ENCODE measurements at places on chromosomes 3 and 15.

DNA sequence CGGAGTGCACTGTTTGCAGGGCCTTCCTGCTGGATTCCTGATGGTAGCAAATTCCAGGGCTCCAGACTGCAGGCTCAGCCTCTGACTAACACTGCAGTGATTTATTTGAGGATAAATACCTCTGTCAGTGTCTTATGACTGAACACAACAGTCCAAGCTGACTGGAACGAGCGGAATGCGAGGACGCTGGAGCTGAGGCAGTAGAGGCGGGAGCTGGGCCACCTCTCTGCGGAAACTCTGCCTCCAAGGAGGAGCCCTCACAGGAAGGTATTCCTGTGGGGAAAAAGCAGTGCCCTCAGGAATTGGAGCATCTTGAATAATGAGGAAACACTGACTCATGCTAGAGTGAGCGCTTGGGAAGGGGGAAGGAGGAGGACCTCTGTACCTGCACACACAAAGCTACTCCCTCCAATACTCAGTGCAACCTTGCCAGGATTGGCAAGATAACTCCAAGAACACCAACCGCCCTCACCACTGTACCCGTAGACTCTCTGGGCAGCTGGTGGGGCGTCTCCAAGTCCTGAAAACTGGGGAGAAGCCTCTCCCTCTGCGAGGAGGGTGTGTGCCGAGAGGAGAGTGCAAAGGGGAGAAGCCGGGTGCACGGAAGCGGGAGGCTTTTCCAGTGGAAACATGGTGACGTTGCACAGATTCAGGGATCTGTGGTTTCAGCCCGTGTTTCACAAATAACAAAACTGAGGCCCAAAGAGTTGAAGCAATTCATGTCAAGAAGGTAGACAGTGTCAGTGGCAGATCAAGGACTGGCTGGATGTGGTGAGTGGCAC, 43.0 kb downstream of the VGLL4 start:
- DNase-seq = peak; percentile 49

GRCh38 chr15:56017920-56018319, 24.5 kb upstream of the NEDD4 start:
- no peak for DNase-seq

- no peak for DNase-seq
Measured at GRCh38 chr15:66868918-66869317, 166.9 kb downstream of the SMAD6 start.

GRCh38 chr15:76147906-76148570, 88.3 kb downstream of the TMEM266 start:
- DNase-seq = no peak

DNA sequence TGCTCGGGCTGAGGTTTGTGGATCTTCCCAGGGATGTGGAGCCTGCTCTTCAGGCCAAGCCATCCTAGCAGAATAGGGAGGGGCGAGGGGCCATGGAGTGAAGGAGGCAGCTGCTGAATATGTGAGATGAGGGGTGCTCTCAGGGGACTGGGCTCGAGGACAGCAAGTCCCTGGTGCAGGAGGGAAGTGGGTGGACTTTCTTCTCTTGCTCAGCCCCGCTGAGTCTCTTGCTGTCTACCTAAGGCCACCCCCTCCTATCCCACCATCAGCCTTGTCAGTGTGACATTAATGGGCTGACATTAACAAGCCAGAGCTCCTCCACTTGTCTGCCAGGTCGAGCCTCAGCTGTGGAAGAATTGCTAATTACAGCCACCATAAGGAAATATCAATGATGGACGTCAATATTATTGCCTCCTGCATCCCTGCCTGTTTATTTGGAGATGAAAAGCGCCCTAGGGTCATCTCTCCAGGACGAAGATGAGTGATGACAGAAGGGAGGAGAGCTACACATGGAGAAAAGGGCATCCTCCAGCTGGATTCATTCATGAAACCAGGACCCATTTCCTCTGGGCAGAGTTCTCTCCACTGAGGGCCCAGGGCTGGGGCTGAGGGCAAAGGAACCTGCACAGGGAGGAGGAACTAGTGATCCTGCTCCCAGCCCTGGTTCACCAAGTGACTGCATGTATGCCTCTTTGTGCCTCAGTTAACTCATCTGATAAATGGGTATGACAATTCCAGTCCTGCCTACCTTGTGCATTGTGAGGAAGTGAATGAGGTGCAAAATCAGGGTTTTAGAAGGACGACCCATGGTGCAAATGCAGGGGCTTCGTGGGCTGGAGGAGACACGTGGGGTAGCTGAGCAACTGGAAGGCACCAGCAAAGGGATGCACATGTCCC, 34.9 kb upstream of the LINGO1 start:
- no peak for DNase-seq

DNA sequence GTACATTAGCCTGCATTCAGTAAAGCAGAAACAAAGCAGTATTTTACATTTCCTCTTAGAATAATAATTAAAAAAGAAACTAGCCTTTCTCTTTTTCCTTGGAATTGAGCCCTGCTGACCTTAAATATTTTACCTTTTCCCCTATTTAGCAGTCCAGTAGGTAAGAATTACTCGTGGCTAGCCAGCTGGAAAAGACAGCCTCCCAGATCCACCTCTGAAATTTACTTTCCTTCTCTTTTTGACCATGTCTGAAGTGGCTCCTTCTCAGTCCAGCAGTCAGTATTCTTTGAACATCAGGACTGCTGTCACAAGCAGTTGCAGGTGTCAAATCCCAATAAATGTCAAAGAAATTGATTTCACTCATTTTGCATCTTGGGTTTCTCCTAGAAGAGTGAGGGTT, 311.5 kb upstream of the DCBLD2 start:
- no peak for DNase-seq

- DNase-seq = peak; percentile 33
Measured at GRCh38 chr3:56855856-56856512, 54.2 kb upstream of the ARHGEF3 start.

DNA sequence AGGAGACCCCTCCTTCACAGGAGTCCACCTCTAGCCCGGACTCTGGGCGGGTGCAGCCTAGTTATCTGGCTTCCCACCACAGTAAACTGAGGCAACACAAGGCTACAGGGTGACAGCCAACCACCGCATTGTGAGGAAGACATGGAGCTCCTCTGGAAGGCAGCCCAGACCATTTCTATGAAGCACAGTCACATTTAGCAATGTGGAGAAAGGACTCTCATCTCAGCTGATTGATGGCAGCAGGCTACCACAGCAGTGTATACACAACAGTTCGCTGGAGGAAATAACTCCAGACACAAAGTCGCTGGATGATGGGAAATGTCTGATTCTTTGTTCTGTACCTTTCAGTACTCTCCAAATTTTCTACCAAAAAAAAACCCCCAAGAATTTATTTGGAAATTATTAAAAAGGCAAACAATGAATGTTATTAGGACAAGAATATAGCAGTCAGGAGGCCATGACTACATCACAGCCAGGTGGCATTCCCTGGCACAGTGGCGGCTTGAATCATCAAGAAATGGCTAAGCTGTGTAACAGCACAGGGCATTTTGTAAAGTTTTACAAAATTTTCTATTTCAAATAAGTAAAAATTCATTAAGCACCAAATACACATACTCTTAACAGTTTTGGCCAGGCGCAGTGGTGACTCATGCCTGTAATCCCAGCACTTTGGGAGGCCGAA, 40.1 kb downstream of the FAN1 start:
- no peak for DNase-seq

DNA sequence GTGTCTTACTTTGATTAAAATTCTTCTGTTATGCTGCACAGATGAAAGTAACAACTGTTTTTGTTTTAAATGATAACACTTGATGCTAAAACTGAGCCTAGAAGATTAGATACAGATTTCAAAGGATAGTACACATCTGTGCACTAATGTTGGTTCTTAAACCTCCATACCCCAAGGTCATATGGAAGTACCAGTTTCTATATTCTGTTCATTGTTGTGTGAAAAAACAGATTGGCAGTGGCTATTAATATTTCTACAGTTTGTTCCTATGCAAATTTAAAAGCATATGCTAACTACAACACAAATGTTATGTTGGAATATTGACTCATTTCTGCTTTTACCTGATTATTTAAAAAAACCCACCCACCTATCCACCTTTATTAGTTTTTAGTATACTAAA, 32.0 kb upstream of the GBE1 start:
- no peak for DNase-seq

- no peak for DNase-seq
Measured at GRCh38 chr3:9914559-9915253, 2.2 kb upstream of the IL17RC start.

- no peak for DNase-seq
Measured at GRCh38 chr3:86934851-86935250, 56.1 kb downstream of the VGLL3 start.

DNA sequence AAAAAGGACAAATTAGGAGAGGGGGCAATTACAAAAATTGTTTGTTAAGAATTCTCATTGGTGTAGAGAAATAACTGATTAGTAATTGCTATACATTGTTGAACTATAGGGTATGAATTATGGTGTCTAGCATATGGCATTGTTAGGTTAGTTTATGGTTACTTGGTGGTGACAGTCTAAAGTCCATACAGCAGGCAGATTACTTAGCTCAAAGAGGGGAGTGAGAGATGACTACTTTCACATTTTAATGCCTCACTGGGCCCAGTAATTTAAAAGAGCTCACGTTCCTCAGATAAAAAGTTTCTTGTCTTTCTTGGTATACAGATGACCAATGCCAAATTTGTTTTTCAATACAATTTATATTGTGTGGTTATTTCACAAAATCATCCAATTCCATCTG, 112.4 kb upstream of the NEDD4 start:
- DNase-seq = no peak

- DNase-seq = no peak
Measured at GRCh38 chr15:101118615-101119014, 133.2 kb downstream of the CHSY1 start.

- DNase-seq = no peak
Measured at GRCh38 chr3:62919784-62920465, 44.7 kb upstream of the CADPS start.

DNA sequence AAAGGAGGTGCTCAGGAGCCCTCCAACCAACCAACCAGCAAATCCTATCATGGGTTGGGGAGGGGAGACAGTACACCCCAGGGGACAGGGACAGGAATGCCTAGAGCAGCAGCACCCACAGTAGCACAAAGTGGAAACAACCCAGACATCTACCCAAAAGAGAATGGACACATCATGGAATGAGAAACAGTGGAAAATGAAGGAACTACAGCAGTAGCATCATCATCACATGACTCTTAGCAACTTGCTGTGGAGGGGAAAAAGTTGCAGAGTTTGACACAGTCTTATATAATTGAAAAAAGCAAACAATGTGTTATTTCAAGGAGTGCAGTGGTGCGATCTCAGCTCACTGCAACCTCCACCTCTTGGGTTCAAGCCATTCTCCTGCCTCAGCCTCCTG, 11.0 kb downstream of the C3orf22 start:
- DNase-seq = no peak

DNA sequence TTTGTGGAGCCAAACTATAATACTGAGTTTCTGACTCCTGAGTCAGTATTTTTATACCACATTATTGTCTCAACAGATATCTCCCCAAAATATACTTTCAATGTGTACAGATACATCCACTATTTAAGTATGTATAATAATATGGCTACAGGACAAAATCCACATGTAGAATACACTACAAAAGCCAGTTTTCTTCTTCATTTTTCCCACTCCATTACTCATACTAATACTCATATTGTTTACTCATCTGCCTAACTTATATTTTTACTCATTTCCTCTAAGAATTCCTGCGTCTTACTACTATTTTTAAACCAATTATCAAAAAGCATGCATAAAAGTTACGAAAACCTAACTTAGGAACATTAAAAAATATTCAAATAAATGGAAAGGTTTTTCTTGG, 440.8 kb downstream of the ZNF385D start:
- DNase-seq = no peak

- no peak for DNase-seq
Measured at GRCh38 chr3:141312354-141313092, 55.8 kb upstream of the ZBTB38 start.

GRCh38 chr3:58041826-58042324, 33.7 kb downstream of the FLNB start:
- no peak for DNase-seq

DNA sequence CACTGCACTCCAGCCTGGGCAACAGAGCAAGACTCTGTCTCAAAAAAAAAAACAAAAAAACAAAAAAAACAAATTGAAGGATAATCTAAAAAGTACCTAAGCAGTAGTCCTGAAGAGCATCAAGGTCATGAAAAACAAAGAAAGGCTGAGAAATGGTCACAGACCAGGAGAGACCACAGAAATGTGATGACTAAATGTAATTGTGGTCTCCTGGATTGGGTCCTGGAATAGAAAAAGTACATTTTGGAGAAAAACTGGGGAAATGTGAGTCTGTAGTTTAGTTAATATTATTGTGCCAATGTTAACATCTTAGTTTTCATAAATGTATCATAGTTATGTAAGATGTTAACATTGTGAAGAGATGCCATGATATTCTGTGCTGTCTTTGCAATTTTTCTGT, 267.5 kb upstream of the NR2E3 start:
- no peak for DNase-seq

DNA sequence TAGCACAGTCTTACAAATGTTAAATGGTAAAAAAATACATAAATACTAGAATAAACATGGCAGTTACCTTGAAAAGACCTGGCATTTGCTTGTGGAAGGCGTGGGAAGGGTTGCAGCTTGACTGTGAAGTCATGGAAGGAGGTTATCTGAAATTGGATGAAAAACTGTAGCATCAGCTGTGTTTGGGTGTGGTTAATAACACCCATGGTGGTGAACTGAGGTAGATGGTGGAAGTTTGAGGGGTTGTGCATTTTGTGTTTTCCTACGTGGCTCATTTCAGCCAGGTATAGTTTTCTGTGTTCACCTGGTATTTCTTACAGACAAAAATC, 46.5 kb downstream of the PSMD6 start:
- DNase-seq = no peak

DNA sequence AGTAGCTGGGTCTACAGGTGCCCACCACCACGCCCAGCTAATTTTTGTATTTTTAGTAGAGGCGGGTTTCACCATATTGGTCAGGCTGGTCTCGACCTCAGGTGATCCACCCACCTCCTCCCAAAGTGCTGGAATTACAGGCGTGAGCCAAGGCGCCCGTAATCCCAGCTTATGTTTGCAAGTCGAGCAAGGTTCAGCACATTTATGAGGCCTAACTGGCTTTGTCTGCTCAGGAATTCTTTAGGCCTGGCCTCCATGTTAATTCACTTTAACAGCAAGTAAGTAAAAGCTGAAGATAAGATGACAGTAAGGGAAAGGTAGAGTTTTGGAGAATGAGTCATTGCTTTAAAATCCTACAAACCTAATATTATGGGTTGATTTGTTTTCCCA, 24.6 kb downstream of the SIDT1 start:
- DNase-seq = no peak

DNA sequence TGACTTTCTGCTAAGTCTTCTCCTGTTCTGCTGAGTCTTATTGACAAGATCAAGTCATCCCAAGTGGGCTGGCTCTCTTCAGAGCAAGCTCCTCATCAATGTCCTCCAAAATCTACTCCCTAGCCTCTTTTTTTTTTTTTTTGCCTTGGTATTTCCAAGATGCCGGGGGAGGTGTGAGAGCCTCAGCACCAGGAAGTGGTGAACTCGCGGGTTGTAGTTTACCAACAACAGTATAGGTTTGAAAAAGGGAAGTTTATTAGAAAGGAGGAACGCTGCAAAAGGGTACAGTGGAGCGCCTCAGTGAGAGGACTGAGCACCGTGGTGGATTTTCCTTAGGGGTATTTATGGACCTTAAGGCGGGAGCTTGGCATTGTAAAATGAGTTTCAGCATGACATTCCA, 94.3 kb upstream of the SGO1 start:
- no peak for DNase-seq

Measured in hypothalamus (tissue), 51 donors.